Stimulated activated naive CD4-positive, alpha-beta T cell (primary cell): ENCODE measurements at places on chromosomes 7 and 10.
A peak's percentile ranks its signal among the peaks of the same experiment; 100 is the strongest.

GRCh38 chr10:52801947-52802346 lies 29.4 kb upstream of the MBL2 start:
- no peak for DNase-seq

GRCh38 chr10:112698133-112698817 lies 251.3 kb downstream of the VTI1A start:
- DNase-seq, result no peak

DNA sequence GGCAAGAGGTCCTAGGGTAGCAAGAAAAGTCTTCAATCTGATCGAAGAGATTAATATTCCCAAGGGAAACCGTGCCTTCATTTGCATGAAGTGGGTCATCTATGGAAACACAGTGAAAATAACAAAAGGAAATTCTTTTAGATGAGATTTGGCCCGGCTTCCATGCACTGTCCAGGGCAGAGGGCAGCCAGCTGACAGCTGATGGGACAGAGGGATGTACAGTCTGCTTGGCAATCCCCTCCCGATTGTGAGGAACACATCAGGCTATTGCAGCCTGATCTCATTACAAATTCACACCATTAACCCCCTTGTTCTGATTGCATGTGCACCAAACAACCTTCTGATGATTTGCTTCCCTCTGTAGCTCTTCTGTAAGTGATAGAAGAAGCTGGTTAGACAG lies 105.3 kb downstream of the FRMD4A start:
- no peak for DNase-seq

- DNase-seq, result peak; percentile 80
Observed at GRCh38 chr7:99392659-99393354, 15.6 kb downstream of the PDAP1 start.

GRCh38 chr10:72243822-72244437 lies 27.9 kb upstream of the ASCC1 start:
- no peak for DNase-seq

DNA sequence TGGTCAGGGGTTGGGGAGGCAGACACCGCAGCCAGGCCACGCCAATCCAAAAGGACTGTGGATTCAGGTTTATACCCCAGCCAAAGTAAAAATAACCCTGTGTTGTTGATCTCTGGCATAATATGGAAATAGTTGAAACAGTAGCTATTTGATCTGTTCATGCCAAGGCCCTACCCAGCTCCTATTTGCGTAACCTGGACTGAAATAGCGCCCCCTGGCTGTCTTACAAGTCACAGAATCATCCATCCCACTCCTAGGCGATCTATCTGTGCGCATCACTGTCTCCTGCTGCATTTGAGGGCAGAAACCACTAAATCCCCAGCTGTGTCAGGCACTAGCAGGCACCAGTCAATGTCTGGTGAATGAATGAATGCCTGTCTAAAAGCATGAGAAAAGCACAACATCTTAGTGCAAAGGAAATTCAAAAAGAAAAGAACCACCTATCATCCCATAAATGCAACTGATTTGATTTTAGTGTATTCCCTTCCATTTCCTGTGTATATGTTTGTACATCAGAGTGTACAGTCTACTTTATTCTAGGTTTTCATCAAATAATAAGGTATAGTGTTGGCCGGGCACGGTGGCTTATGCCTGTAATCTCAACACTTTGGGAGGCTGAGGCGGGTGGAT lies 160.0 kb downstream of the SLIT1 start:
- DNase-seq, result no peak

DNA sequence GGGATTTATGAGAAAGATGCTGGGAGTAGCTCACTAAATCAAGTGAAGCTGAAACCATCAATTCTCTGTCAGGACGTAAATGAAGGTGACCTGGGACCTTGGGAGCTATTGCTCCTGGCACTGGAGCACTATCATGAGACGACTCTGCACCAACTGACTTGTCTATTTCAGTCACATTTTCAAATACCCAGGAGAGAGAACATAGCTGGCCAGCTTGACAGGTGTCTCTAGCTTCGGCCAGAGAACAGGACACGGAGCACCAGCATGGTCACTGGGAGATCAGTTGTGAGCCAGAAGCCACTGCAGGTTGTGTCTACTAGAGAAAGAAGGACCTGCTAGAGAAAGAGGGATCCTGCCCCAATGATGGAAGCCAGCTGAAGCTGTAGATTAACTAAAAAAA lies 17.4 kb upstream of the ATOH7 start:
- DNase-seq, result no peak

DNA sequence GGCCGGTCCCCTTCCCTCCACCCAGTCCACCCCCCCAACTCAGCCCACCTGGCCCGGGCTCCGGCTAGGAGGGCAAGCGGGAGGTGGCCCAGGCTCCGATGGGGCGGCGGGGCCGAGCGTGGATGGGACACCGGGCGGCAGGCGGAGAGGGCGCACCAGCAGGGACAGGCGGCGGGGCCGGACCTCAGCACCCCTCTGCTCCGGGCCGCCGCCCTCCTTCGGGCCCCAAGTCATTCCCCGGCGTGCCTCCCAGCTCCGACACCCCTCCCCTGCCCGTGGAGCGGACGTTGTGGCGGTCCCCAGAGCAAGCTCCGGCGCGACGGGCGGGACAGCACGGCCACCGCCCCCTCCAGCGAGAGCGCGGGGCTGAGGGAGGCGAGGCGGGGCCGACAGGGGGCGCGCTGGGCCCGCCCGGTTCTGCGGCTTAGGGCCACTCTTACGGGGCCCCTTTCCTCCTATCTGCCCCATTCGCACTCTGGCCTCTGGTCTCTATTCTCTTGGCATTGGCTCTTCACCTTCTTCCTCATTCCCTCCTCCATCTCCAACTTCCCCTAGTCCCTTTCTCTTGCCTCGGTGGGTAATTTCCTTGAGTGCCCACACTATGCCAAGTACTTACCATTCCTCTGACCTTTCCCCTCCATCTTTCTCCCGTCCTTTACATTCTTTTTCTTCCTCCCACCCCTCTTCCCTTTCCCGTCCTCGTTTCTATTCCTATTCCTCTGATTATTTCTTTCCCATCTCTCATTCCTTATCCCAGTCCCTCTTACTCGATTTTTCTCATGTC lies 701 bp upstream of the GBX1 start:
- peak; percentile 60 for DNase-seq

DNA sequence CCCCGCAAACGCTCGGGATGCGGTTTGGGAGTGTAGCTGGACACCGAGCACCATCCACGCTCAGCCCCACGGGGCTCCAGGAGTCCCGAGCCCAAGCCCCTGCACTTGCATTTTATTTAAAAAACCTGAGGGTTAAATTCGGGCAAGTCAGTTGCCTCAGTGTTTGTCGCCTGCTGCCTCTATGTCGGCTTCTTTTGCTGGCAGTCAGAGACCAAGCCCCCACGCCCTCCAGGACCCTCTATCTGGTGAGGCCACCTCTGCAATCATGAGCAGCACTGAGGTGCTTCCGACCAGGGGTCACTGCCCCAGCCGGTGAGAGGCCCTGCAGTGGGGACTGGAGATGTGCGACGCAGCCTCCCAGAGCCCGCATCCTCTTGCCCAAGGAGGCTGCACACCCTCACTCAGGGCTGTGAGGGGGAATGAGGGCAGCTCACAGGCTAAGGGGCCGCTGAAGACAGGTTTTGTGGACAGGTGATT lies 13.3 kb upstream of the ZNF273 start:
- no peak for DNase-seq

GRCh38 chr10:27276581-27276980 lies 36.0 kb upstream of the ACBD5 start:
- DNase-seq, result no peak

DNA sequence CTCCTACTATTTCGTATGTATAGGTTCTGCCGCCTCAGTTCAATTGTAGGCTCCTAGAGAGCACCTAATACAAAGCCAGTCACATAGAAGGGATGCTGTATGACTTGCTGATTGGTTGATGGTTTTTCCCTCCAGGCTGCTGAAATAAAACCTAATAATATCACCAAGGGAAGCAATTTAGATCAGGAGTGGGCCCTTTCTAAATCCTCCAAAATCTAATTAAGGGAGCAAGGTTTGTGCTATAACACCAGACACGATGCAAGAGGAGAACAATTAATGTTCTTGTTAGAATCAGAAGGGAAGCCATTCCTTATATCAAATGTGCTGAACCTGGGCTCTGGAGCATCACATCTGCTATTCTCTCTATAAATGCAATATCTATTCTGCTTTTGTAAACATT lies 42.0 kb upstream of the SLC13A1 start:
- no peak for DNase-seq

DNA sequence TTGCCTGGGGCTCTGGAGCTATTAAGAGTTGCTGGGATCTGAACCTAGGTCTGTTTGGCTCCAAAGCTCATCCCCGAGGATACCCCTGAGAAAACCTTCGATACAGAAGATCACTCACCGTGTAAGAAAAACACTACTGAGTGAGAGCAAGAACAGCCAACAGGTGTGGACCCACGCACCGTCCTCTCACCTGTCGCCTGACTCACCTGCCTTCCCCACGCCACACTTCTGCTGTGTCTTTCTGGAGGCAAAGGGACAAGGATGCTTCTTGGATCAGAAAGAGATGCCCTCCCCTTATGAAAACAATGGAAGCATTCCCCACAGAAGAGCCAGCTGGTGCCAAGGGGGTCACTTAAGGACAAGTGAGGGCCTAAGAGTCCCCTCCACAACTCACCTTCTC lies 46.7 kb downstream of the COL13A1 start:
- no peak for DNase-seq

DNA sequence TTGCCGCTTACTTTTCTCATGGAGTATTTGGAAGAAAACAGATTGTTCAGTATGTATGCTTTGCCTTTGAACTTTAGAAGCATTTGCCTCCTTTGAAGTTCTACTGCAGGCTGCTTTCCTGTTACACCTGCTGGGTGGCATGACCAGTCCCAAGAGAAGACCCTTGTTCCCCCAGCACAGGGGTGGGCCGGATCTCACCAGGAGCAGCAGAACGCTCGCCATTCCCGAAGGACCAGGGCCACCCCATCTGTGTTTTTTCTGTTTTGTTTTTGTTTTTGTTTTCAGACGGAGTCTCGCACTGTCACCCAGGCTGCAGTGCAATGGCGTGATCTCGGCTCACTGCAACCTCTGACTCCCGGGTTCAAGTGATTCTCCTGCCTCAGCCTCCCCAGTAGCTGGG lies 493.6 kb downstream of the PTPRN2 start:
- DNase-seq, result no peak

GRCh38 chr10:129207297-129207696 lies 259.7 kb upstream of the MGMT start:
- no peak for DNase-seq

- DNase-seq, result no peak
Observed at GRCh38 chr10:48468866-48469511, 135.9 kb downstream of the ARHGAP22 start.
